ENCODE measurements at places on chromosomes 5 and 9.

DNA sequence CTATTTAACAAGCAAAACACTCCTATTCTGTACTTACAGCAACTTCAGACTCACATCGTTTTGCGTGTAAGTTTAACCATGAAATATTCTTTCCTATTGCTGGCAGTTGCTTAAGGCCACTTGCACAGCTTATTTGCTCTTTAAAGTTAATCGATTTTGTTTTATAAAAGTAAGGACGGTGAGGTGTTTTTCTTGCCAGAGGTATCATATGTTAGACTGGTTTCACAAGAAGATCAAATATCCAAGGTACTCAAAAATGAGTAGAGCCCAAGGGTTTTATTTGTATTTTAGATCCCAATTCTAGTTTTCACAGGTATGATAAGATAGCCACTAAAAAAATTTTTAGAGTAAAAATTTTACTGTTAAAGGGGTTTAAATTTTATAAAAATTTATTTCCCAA lies 16.2 kb downstream of the CLINT1 start:
- DNase-seq: no peak

DNA sequence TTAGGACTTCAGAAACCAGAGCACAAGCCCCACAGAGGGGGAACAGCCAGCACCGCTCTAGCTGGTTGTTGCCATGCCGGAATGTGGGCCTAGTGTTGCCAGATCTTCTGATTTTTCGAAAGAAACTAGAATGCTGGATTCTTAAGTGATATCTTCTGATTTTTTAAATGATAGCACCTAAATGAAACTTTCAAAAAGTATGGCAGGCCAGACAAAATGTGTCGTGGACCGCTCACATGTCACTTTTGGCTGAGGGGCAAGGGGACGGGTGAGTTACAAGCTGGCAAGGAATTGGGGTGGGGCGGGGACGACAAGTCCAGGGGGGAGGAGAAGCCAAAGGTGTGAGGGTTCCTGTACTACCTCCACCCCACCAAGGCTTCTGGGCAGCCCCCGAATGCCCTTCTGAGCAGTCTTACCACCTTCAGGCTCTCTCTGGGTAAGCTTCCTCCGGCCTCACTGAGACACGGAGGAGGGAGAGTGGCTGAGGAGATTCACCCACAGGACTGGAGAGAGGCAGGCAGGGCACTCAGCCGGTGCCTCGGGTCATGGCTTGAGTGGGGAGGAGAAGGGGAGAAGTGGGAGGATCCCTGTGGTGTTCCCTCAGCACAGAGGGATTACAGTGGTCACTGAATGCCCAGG lies 10.3 kb downstream of the B4GALT7 start:
- DNase-seq: no peak

DNA sequence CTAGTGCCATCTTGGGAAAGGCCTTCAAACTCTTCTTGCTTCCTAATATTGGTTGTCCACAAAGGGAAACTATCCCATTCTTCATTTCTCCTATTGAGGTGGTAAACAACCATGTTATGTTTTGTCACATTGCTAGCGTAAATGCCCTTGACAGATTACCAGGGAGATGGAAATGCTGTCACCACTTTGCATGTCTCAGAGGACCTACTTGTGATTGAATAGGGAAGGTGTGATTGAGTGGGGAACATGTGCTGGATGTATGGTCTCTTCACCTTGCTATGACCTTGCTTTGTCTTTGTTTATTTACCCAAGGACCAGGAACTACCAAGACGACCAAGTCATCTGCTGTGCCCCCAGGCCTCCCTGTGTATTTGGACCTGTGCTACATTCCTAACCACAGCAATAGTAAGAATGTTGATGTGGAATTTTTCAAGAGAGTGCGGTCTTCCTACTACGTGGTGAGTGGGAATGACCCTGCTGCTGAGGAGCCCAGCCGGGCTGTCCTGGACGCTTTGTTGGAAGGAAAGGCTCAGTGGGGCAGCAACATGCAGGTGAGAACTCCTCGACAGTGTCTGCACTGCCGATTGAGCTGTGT lies 96.1 kb downstream of the MAP1B start:
- DNase-seq: no peak

DNA sequence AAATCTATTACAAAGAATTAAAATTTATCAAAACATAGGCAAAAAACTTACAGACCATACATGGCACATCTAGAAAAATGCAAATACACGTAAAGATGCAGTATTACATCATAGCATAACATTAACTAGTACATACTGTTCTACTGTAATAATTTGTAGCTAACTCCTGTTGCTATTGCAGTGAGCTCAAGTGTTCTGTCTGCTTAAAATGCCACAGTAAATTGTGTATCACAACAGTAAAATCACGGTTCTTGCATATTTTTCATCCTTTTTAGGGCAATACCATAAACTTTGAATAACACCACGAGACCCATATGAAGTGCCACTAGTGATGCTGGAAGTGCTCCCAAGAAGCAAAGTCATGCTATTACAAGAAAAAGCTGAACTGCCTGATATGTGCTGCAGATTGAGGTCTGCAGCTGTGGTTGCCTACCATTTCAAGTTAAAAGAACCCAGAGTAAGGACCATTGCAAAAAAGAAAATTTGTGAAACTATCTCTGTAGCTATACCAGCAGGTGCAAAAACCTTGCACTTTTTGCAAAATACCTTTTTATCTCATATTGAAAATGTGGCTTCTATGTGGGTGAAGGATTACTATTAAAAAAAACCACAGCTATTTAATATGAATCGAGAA lies 14.2 kb downstream of the HOMER1 start:
- DNase-seq: no peak

- DNase-seq: no peak
These were observed 56.9 kb upstream of the VCAN start for GRCh38 chr5:83414601-83415000.
